ENCODE measurements at places on chromosomes 12 and 14.
A peak's percentile ranks its signal among the peaks of the same experiment; 100 is the strongest.

DNA sequence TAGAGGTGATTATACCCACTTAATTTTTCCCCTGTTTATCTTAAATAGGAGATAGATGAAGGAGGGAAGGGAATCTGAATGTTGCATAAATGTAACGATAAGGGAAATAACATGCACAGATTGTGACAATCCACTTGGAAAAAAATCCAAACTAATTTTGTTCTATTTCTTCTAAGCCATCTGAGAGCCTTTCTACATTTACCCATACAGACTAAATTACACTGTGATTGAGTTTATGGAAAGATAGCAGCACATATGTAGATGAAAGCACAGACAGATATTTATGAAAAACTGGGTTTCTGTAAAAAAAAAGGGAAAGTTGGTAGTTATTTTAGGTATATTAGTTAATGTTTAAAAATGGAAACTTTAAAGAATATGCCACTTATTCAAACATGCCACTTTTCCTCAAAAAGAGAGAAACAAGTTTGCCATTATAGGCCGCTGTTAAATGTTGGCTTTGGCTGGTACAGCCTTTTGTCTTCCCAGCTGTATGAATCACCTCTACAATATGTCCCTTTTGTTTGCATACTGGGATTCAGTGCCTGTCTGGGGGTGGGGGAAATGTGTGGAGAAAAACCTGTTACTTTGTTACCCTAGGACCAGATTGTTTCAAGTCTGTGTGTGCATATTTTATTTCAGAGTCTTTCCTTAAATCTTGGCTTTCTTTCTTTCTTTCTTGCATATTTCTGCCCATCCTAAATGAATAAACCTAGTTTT lies 470.2 kb upstream of the LMO3 start:
- DNase-seq, result peak; percentile 74

DNA sequence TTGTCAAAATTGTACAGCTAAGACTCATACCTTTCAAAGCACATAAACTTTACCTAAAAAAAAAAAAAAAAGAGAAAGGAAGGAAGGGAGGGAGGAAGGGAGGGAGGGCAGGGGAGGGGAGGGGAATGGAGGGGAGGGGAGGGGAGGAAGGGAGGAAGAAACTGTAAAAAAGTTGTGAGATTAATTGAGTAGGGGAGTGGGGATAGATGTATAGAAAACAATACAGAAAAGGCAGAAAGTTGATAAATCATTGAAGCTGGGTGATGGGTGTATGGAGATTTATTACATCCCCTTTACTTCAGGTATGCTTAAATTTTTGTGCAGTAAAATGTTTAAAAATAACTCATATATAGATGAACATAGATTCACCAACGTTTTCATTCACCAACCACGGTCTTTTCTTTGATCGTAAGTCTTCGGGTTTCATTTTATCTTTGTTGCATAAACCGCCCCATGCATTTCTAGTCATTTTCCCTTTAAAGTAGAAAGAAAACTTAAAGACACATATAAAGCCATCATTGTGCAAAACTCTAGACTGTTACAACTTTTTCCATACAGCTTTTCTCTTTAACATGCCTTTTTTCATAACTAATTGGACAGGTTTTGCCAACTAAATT lies 191.2 kb upstream of the KRR1 start:
- DNase-seq, result no peak

DNA sequence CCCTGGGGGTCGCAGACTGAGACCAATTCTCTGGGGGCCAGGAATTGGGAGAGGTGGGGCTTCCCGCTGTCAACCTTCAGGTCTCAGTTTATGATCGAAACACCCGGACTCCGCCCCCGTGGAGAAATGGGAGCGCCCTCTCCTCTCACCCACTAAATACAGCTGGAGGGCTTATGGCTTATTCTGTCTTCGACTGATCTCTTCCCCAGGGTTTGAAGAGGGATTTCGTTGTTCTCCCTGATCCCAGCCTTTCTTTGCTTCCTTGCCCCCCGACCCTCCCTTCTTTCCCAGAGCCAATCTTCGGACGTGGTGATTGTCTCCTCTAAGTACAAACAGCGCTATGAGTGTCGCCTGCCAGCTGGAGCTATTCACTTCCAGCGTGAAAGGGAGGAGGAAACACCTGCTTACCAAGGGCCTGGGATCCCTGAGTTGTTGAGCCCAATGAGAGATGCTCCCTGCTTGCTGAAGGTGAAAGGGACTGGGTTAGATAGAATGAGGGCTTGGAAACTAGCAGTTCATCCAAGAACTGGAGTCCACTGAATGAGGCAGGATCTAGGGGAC lies 607 bp downstream of the OS9 start:
- no peak for DNase-seq

- no peak for DNase-seq
Observed at GRCh38 chr14:60964904-60965303, 16.0 kb downstream of the TRMT5 start.

- DNase-seq, result no peak
Observed at GRCh38 chr12:120095736-120096135, 20.8 kb downstream of the RAB35 start.

- DNase-seq, result no peak
Observed at GRCh38 chr14:67186789-67187584, 2.3 kb upstream of the GARIN2 start.

DNA sequence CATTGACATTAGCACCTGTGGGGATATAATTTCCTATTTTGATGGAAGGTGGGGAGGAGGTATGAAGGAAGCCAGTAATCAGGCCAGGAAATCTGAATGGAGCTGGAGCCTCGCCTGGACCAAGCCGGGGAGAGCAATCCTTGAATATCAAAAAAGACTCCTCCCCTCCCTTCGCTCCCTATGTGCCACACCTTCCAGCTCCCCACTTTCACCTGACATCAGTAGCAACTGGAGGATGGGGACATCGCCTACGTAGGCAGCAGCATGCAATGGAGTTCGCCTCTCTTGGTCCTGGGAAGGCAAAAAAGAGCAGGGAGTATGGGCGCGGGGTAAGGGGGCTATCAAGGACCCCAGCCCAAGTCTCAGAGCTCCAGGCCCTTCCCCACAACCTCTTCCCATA lies 1.1 kb downstream of the ANKRD52 start:
- DNase-seq, result no peak

DNA sequence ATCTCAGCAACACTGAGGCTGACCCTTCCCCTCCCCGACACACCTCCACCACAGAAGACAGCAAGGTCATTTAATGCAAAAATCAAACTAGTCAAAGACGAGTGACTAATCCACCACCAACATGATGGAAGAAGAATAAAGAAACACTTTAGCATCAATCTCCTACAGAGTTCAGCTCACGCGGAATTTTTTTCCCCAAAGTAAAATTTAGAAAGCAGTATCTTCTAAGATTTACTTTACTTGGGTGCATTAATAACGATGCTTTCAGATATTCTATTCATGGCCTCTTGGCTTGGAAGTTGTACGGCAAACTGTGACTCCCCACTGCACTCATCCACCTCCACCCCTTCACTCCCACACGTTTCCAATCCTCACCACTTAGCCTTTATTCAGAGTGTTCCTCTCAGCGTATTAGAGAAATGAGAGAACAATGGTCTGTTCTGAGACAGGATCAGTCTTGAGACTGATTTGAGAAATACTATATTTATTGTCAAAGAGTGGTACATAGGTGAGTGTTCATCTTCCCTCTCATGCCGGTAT lies 1.9 kb downstream of the EGLN3 start:
- DNase-seq, result peak; percentile 25

DNA sequence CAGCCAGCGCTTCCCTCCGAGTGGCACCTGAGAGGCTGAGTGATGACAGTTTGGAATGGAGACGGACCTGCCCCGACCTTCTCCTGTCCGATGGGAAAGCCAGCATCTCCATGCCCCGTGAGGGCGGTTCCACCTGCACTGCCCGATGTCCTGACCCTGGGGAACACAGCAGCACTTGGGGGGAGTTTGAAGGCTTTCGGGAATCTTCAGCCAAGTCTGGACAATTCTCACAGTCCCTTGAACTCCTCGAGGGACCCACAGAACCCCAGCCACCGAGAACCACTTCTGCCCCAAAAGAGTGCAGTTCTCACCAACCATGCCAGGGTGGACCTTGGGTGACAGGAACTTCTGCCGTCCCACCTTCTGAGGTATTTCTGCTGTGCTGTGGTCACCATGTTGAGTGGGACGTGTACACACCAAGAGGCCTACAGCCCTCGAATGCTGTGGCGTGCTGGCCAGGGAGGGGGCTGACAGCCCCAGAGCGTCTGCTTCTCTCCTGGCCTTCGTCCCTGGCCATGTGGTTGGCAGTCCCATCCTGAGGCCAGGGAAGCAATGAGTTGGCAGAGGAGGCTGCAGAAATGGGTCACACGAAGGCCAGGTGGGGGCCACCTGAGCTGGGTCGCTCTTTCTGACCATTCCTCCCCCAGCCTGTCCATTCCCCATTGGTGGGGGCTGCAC lies 1.0 kb downstream of the CLBA1 start:
- DNase-seq, result no peak

DNA sequence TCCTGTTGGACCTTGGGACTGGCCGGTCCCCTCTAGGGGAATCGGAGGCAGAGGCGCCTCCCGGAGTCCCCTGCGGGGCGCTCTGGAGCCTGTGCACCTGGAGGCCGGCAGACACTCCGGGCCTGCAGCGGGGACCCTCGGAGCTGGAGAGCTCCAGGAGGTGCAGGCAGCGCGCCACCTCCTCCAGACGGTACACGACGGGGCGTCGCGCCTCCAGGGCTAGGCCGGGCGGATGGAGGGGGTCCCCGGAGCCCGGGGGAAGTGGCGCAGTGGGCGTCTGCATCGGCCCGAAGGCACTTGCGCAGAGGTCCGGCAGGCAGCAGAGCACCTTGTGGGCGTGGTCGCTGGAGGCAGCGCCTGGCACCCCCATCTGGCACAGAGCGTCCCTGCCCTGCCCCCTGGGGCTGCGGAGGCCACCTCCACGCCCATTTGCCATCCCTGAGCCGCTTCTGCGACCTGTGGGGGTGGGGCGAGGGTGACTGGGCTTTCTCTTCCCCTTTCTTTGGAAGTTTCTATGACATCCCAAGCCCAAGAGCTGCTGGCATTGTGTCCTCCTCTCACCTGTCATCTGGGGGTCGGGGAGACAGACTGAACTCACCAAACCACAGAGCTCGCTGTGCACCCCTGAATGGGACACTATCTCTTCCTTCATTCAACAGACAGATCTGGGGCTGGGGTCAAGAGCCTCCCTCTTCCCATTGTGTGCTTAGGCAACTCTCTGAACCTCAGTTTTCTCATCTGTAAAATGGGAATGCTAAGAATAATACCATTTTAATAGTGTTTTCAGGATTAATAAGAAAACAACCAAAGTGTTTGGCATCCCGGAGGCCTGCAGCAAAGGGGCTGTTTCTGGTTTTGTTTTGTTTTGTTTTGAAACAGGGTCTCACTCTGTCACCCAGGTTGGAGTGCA lies 37.5 kb upstream of the CORO1C start:
- DNase-seq, result no peak

GRCh38 chr12:50981319-50982239 lies 29.2 kb downstream of the HIGD1C start:
- DNase-seq, result no peak

GRCh38 chr12:12704593-12705230 lies 8.7 kb upstream of the GPR19 start:
- peak; percentile 73 for DNase-seq

GRCh38 chr12:104790296-104791125 lies 167.6 kb downstream of the SLC41A2 start:
- DNase-seq, result no peak

- DNase-seq, result peak; percentile 28
Observed at GRCh38 chr12:29763301-29763683, 20.4 kb downstream of the TMTC1 start.

DNA sequence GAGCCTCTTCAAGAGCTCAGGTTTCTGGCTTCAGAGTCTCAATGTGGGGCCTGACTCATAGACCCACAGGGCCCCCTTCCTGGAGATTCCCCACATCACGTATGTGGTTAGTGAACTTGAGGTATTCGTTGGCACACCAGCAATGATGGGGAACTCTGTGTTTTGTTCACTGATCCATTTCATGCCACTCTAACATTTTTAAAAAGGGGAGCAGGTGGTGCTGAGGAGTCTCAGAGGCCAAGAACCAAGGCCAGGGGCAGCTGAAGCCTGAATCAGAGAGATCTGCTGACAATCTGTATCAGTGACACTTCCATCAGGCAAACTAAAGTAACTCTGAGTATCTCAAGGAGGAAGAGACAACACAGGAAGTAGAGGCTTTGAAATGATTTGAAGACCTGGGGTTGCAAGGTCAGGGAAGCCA lies 323.4 kb downstream of the VRK1 start:
- DNase-seq, result no peak

GRCh38 chr12:42730291-42730690 lies 140.7 kb upstream of the PRICKLE1 start:
- DNase-seq, result no peak

DNA sequence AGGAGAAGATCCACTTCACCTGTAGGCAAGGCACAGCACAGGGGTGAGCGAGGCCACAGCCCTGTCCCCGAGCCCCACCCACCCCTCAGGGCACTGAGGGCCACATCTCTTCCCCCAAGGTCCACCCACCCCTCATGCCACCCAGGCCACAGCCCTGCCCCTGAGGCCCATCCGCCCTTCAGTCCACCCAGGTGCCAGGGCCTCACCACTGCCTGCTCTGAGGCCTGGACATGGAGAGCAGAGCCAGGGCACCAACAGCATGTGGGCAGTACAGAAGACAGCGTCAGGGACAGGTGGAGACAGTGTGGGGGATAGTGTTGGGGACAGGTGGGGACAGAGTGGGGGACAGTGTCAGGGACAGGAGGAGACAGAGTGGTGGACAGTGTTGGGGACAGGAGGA lies 138.3 kb downstream of the TMEM121 start:
- no peak for DNase-seq

Measured in NCI-H748 treated with DMSO at 0.1 percent for 48 hours (cell line).